Left renal cortex interstitium (tissue), 4 donors: ENCODE measurements at places on chromosomes 2 and 18. TPM values are rescaled to one million over a fixed set of nuclear protein-coding genes. Genes with fewer than 3 reads are reported as not detected.

The KRTCAP3 gene
- 11.5 TPM for polyA plus RNA-seq

DNA sequence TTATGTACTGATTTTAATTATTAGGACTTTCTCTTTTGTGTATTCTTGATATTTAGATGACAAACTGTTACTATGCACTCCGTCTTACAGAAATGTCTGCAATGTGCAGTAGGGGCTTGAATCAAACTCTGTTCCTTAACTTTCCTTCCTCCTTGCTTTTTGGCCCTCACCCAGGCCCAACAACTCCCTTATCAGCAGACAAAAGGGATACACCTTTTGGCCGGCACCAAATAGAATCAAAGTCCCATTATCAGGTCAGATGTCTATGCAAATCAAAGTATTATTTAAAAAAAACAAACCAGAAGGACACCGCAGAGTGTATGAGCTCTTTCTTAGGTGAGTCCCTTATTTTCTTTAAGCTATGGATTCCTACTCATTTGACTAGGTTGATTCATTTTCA, 116.3 kb upstream of the SERPINE2 start:
- no peak for DNase-seq

The CD302 gene
- 10.3 TPM for polyA plus RNA-seq

DNA sequence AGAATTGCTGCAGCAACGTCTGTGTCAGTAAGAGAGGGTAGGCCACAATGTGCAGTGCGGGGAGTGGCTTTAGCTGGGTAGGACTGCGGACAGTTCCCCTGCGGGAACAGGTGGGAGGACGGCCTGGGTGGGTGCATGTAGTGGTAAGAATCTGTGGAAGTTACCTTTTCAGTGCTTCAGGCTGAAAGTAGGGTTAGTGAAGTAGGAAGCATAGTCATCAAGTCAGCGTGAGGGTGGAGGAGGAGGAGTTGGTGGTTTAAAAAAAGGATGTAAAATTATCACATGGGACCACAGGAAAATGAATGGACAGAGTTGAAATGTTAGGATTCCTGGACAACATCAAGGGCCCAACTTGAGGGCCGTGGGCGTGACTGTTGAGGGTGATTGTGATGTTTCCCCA, 13.2 kb downstream of the CEP192 start:
- DNase-seq = no peak

DNA sequence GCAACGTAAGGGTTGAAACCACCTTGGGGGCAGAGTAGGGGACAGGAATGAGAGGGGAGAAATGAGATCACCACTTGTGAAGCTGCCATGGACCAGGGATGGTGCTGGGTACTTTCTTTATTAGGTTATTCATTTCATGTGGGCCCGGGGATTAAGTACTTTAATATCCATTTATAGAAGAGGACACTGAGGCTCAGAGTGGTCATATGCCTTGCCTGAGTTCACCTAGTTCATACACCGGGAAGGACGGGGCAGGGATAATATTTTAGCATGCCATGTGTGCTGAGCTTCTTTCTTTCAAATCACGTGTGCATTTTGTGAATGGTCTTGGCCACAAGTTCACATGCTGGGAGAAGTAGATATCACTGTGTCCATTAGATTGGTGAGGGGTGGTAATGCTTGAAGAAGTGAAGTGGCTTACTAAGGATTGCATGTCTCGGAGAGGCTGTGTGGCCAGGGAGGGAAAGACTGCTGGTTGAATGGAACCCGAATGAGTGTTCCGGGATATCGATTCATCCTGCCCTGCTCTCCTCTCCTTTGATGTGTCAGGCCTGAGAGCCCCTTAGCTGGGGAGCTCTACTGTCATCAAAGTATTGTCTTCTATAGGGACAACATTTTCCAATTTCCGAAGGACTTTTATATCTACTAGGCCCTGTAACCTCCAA, 187.1 kb downstream of the MYCN start:
- no peak for DNase-seq

- no peak for DNase-seq
These were observed 14.9 kb downstream of the COPS9 start for GRCh38 chr2:240121190-240121589.

DNA sequence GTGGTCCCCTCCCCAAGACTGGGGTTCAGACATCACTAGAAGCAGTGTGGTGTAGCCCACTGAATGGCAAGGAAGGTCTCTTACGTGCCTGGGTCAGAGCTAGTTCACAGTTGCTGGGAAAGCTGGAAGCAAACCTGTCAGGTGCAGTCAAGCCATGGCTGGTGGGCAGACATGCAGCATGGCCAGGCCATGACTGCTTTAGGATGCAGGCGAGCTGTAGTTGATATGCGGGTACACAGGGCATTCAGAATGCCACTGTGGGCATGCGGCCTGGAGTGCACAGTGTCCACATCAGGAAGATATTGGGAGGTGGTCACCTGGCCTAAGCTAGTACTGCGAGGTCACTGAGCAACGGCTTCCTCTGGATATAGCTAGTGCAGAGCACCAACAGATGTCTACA, 11.8 kb upstream of the SLC9A4 start:
- DNase-seq = no peak

DNA sequence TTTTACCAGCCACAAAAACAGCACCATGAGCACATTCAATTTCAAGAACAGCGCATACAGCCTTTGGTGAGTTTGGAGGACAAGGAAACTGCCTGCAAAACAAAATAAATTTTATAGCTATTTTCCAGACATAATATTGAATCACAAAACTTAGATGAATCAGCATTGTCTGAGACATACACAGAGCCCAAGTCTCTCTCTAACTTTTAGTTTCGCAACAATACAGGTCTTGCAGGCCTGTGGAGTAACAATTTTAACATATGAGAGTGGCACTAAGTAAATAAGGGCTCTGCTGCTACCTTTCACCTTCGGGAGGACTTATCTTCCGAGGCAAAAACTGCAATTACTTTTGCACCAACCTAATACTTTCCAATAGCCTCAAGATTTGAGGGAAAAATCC, 56.1 kb upstream of the PEX13 start:
- no peak for DNase-seq

DNA sequence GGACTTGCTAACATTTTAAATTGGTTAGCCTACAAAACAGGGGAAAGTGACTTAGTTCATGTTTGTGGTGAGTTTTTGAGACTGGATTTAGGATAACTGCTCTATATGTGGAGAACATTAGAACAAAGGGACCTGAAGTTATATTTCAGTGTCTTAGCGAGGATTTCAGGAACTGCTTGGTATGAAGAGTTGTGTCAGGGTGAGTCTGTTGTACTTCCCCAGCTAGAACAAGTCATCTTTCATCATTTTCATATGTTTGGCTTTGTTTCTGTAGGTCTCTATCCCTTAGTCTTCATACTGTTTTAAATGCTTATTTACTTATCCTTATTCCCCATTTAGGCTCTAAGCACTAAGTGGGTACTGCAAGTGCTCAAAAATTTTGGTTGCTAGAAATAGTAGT, 41.9 kb downstream of the KCMF1 start:
- DNase-seq = no peak

GRCh38 chr2:25979001-25979400, 3.3 kb downstream of the KIF3C start:
- DNase-seq = no peak

The TXNL4A gene
- 87.8 TPM for polyA plus RNA-seq

The CD226 gene
- polyA plus RNA-seq = 2.1 TPM

DNA sequence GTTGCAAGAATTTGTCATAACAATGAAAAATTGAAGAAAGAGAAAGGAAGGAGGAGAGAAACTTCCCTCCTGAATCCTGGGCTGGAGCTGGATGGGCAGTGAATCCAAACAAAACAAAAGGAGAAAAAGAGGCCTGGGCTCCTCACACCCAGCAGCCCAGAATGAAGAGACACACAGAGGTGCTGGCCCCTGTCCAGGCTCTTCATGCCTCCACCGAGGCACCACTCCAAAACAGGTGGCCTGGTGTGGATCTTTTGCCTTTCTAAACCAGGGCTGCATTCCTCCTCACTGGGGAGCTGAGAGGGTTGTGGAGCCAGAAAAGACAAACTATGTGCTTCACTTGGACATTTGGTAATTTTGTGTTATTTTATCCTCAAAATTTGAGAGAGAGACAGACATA, 76.0 kb downstream of the FAM124B start:
- no peak for DNase-seq

DNA sequence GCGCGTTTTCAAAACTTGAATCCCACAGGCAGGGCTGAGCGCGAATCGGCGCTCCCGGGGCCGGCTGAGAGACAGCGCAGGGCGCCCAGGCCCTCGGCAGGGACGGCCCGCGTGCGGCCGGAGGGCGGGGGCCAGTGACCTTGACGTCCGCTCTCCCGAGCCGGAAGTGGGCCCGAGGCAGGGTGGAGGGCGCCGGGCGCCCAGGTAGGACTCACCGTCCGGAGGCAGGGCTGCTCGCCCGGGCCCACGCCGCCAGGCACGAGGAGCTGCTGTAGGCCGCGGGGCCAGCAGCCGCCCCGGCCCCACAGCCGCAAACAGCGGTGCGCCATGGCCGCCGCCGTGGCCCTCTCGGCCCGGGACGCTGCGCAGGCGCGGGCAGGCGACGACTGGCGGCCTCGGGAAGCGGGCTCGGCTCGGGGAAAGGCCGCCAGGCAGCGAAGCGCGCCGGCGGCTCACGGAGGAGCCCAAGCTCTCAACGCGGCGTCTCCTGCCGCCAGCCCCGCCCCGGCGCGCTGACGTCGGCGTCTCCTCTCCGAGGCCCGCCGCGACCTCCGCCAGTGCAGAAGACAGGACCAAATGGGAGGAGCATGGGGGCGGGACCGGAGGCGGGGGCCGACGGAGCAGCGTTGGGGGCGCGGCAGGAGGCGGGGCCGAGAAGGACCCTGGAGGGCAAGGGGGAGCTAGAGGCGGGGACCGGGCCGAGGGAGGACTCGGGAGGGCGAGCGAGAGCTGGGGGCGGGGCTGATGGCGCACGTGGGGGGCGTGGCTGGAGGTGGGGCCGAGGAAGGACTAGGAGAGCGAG, at the start of gene AFG3L2:
Gene AFG3L2 (minus strand): TSS at position 474 of the 802 bp plus-strand sequence. CDS start 145 bp downstream, at position 329.
- DNase-seq = peak; percentile 97

DNA sequence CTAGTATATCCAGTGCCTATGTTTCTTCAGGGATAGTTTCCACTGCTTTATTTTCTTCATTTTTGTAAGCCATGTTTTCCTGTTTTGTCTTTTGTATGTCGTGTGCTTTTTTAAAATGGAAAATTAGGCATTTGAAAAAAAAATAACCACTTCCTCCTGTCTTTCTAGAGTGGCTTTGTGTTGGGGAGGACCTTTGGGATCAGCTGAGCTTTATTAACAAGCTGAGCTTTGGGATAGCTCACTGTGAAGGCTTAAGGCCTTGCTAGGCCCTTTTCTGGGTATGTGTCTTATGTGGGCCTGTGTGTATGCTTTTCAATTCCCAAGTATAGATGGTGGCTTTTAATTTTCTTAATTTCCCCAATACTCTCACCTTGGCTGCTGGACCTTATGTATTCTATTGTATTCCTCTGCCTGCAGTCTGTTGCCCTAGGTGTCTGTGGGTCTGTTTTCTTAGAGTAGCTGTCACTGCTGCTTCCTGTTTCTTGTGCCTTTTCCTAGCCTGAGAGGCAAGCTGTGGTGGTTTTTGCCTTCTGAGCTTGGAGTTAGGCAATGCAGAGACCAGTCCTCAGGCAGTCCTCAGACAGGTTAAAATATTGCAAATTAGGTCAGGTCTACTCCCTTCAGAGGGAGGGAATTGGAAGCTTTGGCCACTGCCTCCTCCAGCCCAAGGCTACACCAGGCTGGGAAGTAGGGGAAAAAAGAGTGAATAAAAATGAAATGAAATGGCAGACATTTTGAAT, 134.7 kb downstream of the LDLRAD4 start:
- DNase-seq = no peak

DNA sequence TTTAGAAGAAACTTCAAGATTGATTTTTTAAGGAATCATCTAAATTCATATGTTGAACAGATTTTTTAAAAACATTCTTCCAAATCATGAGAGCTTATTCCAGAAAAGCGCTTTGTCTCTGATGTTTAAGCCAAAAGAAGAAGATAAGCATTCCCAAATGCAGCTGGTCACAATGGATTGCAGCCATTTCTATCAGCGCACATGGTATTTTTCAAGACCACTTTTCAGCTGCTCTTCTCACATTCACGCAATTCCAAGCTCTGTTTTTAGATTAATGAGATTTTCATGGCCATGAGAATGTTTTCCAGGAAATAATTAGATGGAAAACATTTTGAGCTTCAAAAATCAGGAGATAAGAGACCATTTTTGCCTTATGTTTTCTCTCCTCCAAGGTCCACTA, 8.7 kb downstream of the OSBPL1A start:
- DNase-seq = no peak

GRCh38 chr18:76725445-76725844, 96.9 kb upstream of the ZNF236 start:
- DNase-seq = no peak

DNA sequence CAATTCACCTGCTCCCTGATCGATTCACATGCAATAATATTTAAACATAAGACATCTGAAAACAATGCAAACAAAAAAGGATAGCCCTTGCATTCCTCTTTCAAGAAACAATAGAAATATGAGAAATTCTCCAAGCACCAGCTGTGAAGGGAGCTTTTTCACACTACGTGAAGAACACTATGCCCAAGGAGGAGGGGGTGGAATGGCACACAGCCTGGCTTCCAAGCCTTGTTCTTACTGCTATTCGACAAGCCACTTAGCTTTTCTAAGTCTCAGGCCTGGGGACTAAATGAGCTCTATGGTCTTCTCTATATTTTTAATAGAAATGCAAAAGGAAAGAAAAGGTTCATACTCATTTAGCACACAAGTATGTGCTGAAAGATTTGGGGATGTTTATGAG, 92.2 kb upstream of the CHRNA1 start:
- DNase-seq = no peak

- DNase-seq = no peak
These were observed 11.0 kb downstream of the SLC4A3 start for GRCh38 chr2:219638217-219638947.

- DNase-seq = no peak
These were observed 17.4 kb upstream of the ANKRD53 start for GRCh38 chr2:70960833-70961647.

GRCh38 chr2:229417176-229417575, 146.1 kb upstream of the PID1 start:
- DNase-seq = no peak

DNA sequence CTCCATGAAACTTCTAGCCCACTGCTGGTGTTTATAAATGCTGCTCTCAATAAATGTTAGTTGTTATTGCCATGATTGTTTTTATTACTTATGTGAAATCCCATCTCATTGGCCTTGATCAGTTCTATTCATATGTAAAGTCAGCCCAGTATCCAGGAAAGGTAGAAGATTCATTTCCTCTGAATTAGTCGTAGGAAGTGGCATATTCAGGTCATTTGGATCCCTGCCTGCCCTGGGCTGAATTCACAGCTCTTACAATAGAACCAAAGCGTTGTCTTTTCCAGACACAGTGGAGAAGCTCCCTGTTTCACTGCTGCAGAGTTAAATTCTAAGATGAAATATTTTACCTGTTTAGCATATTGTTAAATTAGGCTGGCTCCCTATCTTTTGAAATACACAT, 70.3 kb downstream of the MAIP1 start:
- DNase-seq = no peak

DNA sequence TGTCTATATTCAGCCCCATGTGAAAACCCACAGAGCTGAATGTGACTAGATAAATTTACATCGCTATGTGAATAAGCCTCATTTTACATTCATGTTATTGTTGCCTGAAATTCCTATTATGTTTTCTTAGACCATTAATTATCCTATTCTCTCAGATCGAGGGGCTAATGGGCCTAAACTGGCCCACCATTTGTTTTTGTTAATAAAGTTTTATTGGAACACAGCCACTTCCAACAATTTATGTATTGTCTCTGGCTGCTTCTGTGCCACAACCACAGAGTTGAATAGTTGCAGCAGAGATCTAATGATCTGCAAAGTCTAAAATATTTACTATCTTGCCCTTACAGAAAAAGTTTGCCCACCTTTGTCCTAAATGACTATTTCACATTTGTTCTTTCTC, 61.0 kb downstream of the KLHL14 start:
- DNase-seq = no peak
